ENCODE measurements at places on chromosomes 3 and 15.

DNA sequence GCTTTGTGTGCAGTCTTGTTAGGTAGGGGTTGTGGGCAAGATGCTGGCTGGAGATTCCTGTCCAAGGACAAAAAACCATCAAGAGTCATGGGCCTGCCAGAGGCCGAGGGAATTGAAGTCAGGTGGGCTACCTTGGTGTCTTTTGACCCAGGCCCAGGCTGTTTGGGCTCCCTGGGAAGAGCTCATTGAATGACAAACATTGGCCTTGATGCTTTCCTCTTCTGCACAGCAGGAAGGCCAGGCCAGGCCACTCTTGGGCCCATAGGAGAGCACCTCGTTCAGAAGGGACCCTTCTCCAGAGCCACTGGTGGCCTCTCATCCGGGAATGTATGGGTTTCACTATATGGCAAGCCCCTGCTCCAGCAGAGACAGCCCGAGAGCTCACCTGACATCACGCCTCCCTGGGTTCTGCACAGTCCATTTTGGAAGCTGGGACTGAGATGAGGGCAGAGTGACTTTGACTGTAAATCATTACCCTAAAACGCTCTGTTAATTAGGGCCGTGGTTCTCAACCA is 169.1 kb downstream of the NSMCE3 start:
- no peak for DNase-seq

GRCh38 chr3:38528457-38528856 is 32.3 kb downstream of the EXOG start:
- no peak for DNase-seq

DNA sequence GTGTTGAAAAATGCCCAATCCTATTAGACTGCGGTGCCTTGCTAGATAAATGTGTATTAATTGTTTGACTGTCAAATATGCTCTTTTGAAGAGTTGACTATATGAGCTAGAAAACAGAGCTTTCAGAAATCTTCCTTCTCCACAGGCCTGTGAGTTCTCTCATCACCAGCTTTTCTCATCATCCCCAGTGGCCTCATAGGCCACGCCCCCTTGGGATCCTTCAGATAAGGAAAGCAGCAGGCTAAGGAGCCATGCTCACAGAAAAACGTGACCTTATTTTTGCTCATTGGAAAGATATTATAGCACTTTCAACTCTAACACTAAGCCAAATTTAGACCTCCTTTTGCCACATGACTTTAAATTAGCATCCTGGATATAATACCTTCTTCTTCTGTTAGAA is 514.4 kb upstream of the ARRDC4 start:
- DNase-seq: no peak

GRCh38 chr15:43508991-43509659 is 8.3 kb upstream of the MAP1A start:
- no peak for DNase-seq

- DNase-seq: no peak
These were observed 453.8 kb downstream of the RAP2B start for GRCh38 chr3:153615863-153616262.

DNA sequence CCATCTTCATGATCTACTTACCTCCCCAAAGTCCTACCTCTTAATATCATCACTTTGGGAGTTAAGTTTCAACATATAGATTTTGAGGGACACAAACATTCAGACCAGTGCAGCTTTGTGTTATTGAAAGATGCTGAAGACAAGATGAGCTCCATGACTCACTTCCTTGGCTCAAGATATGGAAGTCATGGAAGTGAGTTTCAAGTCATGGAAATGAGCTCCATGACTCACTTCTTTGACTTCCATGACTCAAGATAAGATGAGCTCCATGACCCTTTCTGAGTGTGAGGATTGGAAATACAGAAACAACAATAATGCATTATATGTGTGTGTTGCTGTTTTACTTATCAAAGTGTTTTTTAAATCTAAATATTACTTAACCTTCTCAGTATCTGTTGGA is 170.2 kb upstream of the TPRG1 start:
- DNase-seq: peak; percentile 68

- no peak for DNase-seq
These were observed 12.4 kb downstream of the CFAP161 start for GRCh38 chr15:81146466-81146865.

- no peak for DNase-seq
These were observed 148.5 kb downstream of the OSBPL10 start for GRCh38 chr3:31832551-31832950.

GRCh38 chr15:40923551-40923950 is 5.6 kb upstream of the DLL4 start:
- DNase-seq: no peak

DNA sequence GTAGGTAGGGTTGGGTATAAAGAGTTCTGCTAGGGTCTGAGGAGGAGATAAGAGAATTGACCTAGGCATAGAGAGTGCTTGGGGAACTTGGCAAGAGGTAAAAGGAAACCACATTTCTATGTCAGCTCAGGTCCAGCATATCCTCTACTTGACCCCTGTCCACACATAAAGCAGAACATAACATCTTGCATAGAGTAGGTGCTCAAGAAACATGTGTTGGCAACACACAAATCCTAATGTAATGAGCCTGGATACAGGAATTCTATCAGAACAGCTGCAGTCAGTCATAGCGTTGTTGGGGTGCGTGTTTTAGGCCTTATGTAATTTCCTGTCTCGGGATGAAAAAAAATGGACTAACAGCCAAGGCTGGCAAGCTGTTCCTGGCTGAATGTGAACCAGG is 35.0 kb upstream of the PLCL2 start:
- no peak for DNase-seq

DNA sequence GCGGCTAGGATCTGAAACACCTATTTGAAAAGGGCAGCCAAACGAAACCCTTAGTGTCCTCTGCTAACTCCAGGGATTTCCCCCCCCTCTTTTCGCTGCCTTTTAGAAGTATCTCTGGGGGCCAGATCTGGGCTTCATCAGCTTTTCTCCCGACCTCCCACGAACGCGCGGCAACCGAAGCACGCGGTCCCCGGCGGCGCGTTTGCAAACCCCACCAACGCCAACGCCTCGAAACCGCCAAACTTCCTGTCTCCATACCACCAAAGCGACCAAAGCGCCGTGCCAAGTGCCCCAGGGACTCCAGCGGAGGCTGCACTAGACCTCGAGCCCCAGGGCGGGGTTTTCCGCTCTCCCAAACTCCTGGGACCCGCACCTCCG is 155.8 kb upstream of the FRMD4B start:
- peak; percentile 24 for DNase-seq

GRCh38 chr3:167783781-167784180 is 48.3 kb downstream of the SERPINI1 start:
- DNase-seq: no peak

- DNase-seq: peak; percentile 55
These were observed 87.6 kb downstream of the FOXP1 start for GRCh38 chr3:71495708-71496472.
